ENCODE measurements at places on chromosomes 13 and 19.

GRCh38 chr13:30337061-30337610 is 29.8 kb upstream of the KATNAL1 start:
- no peak for DNase-seq

DNA sequence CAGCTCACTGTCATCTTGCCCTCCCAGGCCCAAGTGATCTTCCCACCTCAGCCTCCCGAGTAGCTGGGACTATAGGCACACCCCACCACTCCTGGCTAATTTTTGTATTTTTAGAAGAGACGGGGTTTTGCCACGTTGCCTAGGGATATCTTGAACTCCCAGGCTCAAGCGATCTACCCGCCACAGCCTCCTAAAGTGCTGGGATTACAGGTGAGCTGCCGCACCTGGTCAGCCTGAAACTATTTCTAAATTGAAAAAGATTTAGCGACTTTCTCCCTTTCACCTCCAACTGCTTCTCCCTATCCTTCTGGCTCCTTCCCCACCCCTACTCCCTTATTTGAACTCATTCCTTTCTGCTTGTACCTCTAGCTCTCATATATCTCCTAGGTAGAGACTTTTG is 19.8 kb upstream of the NAA16 start:
- no peak for DNase-seq

GRCh38 chr13:44017756-44018309 is 138.1 kb downstream of the LACC1 start:
- no peak for DNase-seq

DNA sequence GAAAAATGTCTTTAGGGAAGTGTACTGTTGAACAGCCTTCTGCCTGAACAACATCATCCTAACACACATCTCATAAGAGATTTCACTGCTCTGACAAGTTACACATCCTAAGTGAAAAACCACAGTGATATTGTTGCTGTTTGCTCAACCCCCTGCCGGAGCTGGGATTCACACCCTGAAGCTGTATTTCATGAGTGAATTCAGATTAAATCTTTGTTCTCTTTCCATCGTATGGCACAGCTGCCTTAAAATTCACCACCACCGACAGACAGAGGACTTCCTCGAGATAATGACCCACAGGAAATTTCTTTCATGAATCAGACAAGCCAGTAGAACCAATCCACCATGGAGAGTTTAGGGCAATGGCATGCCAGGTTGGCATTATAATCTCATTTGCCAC is 280.8 kb downstream of the DCT start:
- no peak for DNase-seq

DNA sequence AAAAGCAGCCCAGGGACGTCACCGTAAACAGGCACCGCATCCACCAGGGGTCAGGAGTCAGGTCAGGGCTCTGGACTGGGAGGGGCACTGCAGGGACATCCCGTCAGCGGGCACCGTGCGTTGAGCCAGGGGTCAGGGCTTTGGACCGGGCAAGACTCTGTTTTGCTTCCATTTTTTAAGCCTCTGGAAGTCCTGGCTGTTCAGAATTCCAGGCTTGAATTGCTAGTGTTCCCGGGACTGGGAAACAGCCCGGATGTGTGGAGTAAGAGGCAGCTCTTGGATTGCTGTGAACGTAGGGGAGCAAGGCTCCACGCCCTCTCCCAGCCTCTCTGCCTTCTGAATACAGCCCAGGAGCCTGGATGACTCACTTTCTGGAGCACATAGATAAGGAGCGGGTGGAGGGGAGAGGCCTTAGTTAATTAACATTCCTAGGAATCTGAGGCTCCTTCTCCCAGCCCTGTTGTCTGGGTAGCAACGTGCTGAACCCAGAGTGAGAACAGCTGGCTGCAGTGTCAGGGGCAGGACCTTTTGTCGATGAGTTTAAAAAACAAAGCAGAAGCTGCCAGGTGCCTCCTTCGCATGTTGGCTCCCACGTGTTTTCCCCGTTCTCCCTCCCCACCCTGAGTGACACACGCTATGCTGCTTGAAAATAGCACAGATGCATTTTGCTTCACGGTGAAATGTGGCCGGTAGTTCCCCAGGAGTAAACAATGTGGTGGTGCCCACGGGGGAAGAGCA is 21.9 kb downstream of the ATP11A start:
- DNase-seq = no peak

GRCh38 chr19:1015782-1016646 is 4.9 kb downstream of the TMEM259 start:
- DNase-seq = no peak

- DNase-seq = no peak
These were observed 8.3 kb downstream of the RYR1 start for GRCh38 chr19:38441657-38442348.

- no peak for DNase-seq
These were observed 336.9 kb upstream of the HTR2A start for GRCh38 chr13:47233734-47234133.

DNA sequence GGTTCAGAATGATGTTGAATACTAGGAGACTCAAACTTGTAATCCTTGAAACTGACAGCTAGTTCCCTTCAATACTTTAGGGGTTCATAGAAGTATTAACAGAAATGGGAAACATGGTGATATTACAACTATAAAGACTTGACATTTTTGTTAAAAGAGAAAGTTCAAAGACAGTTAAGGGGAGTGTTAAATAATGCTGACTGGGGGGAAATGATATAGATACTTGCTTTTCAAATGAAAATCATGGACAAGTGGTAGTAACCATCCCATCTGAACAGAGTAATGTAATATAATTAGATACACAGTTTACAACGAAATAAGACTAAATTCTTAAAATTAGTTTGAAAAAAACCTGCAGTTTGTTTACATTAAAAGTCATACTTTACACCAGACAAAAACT is 6.6 kb upstream of the EEF1AKMT1 start:
- DNase-seq = no peak

DNA sequence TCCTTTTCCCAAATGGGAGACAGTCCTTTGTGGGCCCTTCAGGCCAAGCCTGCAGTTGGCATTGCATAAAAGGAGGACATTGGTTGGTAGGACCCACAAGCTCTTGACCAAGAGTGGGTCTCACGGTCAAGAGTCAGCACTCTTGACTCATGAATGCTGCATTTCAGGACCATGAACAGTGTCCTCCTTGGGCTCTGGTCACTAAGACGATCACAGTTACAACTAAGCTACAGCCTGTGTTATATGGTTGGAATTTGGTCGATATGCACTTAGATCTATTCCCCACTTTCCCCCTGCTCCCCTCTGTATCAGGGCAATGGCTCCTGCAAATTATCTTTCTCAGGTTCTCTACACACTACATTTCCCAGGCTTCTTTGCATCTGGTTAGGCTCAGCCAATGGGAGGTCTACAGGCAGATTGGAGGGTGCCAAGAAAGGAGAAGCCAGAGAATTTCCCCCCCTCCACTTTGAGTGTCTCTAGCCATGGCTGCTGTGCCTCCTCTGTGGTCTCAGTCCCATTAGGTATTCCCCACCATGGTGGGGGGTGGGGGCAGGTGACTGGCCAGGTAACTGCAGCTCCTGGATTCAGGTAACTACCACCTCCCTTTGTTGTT is 3.1 kb upstream of the OLFM2 start:
- no peak for DNase-seq

GRCh38 chr19:55624109-55625003 is at the start of gene ZNF784:
TSS of gene ZNF784 (minus strand) at chr19:55624566. CDS start at chr19:55624561, 5 bp downstream.
- DNase-seq = peak; percentile 92
